AG04450 (cell line): ENCODE measurements at places on chromosomes 3 and 15.

GRCh38 chr3:12489832-12490231, 5.6 kb downstream of the TSEN2 start:
- DNase-seq = no peak

DNA sequence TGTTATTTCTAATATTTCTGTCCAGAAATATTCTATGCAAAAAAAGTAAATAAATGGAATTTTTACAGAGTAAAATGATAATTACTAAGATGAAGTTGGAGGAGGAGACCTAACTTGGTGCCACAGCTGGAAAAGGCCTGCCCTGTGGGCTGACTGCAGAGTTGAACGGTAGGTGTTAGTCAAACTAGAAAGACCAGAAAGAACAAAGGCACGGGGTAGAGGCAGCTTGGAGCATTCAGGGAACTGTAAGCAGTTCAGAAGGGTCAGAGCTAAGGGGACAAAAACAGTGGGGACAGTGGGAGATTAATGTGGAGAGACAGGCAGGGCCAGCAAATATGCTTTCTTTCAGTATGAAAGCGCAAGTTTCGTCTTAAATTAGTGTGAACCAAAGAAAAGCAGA, 39.3 kb upstream of the PTPRG start:
- DNase-seq = no peak

DNA sequence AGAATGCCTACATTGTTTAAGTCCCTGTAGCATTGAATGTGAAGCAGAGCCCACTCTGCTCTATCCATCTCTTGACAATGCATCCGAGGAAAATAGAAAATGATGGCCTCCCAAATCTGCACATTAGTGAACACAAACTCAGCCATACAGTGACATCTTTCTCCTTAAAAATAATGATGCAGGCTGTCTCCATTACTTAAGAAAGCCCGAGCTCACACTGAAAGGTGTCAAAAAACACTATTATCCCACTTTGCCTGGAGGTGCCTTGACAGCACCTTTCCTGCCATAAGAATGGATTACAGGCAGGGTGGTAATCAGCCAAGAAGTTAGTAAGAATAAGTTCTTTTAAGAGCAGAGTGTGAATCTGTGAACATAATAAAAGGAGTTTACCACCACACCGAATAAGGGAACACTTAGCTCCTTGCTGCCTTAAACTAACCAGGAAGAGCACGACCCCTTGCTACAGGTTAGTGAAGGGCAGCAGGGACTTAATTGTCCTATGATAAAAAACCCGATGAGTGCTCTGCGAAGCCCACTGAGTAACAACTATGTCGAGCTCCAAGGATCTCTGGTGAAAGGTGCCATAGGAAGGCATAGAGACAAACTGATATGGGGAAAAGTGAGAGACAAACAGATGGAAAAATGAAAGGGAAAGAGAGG, 123.2 kb upstream of the TUSC7 start:
- no peak for DNase-seq

DNA sequence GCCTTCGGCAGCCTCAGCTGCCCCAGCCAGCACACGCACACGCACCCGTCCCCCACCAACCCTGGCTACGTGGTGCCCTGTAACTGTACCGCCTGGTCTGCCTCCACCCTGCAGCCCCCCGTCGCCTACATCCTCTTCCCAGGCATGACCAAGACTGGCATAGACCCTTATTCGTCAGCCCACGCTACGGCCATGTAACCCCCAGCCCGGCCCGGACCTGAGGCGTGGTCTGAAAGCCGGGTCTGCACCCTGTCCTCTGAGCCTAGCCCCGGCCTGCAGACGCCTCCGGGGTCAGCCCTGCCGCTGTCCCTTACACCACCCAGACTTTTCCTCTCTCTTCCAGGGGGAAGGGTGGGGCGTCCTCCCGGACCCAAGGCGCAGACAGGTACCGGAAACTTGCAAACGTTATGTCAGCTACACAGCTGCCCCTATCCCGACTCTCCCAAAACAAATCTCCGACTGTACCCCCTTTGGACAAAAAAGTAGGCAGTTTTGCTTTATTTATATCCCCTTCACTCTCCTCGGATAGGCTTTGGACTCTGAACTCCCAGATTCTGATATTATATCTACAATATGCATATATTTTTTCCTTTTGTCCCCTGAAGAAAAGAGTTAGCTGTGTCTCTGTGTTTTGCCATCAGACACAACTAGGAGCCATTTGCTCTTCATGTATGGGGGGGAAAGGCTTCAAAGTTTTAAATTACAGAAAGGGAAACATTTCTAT, 1.4 kb downstream of the SOX14 start:
- DNase-seq = no peak

GRCh38 chr3:155629056-155629455, 115.8 kb downstream of the PLCH1 start:
- no peak for DNase-seq

DNA sequence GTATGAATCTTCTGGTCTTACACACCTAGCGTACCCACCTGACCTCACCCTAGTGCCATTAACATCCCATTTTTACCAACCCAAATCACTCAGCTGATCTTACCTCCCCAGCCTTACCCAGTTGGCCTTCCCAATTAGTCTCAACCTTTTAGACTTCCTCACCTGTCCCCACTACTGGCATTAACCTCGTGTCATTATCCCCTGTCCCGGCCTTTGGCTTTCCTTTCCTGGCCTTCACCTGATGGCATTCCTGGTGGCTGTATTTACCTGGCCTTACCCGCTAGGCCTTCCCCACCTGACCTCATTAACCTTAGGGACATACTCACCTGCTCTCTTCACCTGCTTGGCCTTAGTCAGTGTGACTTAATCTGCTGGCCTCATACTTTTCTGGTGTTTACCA, 104.1 kb downstream of the IL12A start:
- DNase-seq = no peak

DNA sequence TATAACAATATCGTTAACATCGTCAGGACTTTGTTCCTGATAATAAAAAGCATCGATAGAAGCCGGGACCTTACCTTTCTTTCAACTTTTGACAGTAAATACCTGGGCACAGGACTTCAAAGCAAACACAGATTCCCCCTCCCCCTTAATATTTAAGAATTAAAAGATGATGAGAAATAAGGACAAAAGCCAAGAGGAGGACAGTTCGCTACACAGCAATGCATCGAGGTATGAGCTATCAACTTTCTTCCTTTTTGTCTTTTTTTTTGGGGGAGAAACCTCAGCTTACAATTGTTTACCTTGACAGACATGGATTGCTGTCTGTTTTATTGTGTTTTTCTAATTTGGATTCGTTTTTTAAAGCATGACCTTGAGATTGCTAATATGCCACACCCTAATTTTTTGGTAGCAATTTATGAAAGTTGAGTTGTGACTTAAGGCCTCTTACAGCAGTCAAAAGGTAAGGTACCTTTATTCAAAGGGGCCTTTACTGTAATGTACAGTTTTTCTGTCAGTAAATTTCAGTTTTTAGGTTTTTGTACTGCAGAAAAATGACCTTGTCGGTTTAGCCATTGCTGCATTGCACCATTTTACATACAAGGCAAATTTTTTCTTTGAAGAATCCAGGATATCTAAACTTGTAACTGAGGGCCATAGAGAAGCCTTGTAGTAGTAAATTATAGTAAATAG, 1.1 kb downstream of the CHD2 start:
- no peak for DNase-seq

DNA sequence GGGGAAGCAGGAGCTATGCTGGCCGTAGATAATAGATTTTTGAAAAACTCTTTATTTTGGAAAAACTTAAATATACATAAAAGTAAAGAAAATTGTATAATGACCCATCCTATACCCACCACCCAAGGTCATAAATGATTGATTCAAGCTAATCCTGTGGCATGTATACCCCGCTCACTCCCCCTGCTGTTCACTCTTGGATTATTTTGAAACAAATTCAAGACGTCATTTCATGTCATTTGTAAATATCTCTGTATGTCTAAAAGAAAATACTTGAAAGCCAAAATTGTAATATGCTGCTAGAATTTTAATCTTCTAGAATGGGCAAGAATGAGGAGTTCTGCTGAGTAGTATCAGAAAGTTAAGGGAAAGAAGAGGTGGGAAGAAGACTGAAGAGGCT, 241.7 kb downstream of the FEZF2 start:
- no peak for DNase-seq
